ENCODE measurements at places on chromosomes 12 and 14. TPM values are rescaled to one million over a fixed set of nuclear protein-coding genes. Genes with fewer than 3 reads are reported as not detected.

- no peak for DNase-seq
Observed at GRCh38 chr14:58096731-58097130, 55.3 kb downstream of the ARMH4 start.

Gene SERPINA10
- 0.11 TPM for polyA plus RNA-seq

Gene NTF3
- polyA plus RNA-seq, result 1.2 TPM

GRCh38 chr12:120775862-120776552, 50.4 kb downstream of the ACADS start:
- no peak for DNase-seq

Gene CCDC77
- polyA plus RNA-seq, result 24.7 TPM

Gene DERA
- polyA plus RNA-seq, result 27.3 TPM

Gene KRT77
- not detected for polyA plus RNA-seq

DNA sequence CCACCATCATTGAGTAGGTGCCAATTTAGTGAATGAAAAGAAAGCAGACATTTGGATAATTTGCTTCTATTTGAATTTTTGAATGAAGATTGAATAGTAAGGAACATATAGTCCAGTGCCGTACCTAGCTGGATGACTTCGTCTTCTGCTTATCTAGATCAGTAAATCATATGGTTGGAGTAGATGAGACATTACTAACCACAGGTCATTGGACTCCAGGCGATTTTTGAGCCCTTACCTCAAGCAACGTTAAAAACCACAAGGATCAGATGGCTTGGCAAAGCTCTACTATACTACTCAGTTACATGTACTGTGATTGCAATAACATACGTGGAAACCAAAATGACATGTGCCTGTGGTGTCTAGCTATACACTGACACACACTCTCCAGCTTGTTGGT, 1.7 kb upstream of the SPATS2 start:
- no peak for DNase-seq

DNA sequence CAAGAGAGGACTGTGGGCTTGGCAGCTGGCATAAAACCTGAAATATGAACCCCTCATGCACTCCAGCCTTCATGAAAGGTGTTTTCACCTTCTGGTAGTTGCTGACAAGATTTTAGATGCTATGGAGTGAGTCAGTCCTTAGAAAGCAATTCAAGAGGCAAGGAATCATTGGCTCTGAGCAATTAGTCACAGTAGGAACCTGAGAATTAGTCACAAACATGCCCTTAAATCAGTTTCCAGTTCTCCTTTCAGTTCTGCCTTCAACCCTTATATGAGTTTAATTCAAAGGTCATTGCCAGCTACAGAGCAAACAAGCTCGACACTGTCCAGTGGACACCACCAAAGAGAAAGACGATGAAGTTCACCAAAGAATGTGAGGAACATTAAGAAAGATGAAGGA, 472.3 kb downstream of the GLT1D1 start:
- DNase-seq, result no peak

DNA sequence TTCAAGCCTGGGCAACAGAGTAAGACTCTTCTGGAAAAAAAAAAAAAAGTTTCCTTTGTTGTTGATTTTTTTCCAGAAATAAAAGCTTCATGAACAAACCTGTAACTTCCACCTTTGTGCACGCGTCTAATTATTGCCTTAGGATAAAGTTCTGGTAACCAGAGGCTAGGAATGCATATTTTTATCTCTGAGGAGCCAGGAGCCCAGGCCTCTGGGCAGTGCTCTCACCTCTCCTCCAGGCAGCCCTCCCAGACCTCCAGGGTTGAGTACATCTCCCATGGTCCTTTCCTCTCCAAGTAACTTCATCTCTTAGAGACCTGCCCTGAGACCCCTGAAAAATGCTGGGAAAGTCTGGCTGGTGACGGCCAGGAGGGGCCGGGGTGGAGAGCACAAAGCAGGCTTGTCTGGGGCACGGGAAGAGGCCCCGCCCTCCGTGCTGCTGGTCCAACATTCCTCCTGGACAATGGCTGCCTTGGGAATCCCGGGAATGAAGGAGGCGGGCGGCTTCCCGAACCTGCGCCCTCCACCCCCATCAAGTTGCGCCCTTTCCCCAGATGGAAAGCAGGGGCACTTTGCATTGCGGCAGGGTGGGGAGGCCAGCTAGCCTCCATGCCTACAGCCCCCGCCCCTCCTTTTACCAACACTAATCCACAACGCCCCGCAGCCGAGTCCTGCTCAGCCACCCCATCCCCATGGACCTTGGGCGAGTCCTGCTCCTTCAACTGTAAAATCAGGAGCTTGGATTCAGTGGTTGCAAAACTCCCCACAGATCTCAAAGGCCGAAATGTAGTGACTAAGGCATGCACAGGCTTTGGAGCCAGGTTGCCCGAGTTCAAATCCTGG, 7.3 kb upstream of the FIGNL2 start:
- DNase-seq, result peak; percentile 97

GRCh38 chr12:28099871-28100270, 90.4 kb upstream of the CCDC91 start:
- DNase-seq, result no peak

Gene OTX2
- 16.5 TPM for polyA plus RNA-seq

Gene DCP1B
- 24.4 TPM for polyA plus RNA-seq

Gene NEUROD4
- 0.05 TPM for polyA plus RNA-seq

GRCh38 chr14:41868396-41868795, 261.7 kb downstream of the LRFN5 start:
- peak; percentile 13 for DNase-seq

- DNase-seq, result no peak
Observed at GRCh38 chr14:90299408-90299807, 32.3 kb downstream of the NRDE2 start.
